Endothelial cell of umbilical vein (primary cell): ENCODE measurements at places on chromosomes 1 and 21.

- DNase-seq, result no peak
Observed at GRCh38 chr1:162740755-162741154, 49.7 kb upstream of the HSD17B7 start.

- no peak for DNase-seq
Observed at GRCh38 chr1:51750729-51751128, 127.8 kb downstream of the NRDC start.

DNA sequence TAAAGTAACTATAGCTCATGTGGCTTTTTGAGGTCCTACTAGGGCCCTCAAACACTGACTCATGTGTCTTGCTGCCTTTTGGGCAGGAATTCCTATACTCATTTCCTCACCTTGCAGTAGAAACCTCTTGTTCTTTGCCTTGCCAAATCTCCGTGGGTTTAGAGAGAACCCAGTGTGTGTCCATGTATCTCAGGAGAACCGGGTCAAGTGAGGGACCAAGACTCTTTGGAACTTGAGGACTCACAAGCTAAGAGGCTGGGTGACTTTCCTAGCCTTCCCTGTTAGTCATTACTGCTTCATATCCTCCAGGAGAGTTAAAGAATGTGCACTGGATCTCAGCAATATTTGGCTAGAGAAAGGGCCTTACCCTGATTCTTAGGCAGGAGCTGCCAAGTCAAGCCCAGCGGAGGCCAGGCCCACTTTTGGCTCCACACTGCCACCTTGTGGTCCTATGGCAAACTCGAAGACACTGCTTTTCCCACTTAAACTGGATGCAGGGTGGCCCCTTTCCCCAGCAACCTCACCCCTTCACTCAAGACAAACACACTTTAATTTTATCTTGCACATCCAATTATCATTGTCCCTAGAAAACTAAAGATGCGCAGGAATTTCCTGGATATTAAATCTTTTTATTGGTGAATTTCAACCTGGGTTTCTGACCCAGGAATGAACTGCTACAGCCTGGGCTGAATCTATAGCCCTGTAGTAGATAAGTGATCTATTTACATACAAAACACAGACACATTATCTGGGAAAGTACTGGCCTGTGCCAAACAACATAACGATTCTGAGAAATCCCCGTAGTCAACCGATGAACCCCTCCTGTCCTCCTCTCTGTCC, 10.6 kb downstream of the AVPR1B start:
- peak; percentile 85 for DNase-seq

DNA sequence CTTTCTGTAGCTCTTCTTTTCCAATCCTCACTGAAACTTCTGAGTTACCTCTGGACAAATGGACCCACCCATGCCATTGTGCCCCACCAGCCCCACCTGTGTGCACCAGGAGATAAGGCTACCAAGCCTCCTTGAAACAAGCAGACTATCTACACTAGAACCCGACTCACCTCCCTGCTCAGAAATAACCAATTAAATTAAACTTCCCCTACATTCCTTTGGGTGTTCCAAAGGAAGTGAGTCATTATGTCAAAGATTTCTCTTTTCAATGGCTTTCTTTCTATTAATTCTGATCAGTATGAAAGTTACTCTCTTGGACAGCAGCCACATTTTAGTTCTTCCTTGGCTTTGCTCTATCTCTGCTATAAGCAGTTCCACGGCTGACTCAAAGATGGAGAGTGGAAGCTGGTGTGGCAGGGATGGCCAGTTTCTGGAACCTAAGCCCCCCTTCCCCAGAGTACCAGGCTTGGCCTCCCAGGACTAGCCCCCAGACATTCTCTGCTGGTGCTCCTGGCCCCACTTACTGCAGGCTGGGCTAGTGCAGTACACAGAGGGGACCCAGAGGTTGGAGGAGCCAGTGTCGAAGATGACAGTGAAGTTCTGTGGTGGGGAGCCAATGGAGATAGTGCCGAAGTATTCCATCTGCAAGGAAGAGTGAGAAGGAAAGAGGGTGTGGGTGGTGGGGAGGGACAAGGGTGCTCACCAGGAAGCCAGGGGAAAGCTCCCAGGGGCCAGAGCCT, 1.9 kb downstream of the CTSE start:
- DNase-seq, result peak; percentile 44

- DNase-seq, result no peak
Observed at GRCh38 chr1:32937061-32937460, 27.5 kb downstream of the RNF19B start.

GRCh38 chr1:151146072-151146411, 389 bp downstream of the SEMA6C start:
- DNase-seq, result peak; percentile 29

DNA sequence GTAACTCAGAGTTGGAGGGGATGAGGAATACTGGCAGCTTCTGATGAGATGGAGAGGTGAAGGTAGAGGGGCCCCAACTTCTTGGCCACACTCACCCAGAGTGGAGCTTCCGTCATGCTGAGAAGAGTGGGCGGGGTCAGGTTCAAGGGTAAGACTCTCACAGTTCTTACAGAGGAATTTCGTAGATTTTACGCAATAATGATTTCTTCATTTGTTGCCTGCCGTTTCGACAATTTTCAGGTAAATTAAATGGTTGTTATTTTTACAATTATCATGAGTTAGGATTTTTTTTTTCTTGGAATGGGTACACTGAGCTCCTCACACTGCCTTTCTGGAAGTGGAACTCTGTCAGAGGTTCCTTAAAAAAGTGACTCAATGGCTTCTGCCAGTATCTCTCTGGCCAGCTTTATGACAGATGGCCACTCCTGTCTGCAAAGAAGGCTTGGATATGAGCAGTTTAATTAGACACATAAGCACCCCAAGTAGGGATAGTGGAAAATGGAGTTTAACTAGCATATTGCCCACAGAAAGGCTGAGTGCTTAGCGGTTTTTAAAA, 13.8 kb upstream of the NLRP3 start:
- DNase-seq, result no peak

GRCh38 chr1:156712626-156713025, 7.2 kb upstream of the CRABP2 start:
- no peak for DNase-seq

DNA sequence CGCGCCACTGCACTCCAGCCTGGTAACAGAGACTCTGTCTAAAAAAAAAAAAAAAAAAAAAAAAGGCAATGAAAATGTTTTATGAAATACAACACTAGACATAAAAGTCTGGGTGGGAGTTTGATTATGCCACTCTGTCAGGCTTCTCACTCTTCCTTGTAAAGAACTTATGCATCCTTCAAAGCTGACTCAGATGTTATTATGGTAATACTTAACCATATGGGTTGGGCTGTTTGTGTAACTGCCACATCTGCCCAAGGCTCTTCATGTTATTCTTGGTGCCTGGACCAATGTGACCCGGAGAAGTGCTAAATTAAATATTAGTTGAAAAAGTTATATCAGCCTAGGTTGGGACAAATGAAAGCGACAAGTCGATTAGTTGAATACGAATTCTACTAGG, 23.8 kb downstream of the FAM89A start:
- no peak for DNase-seq

GRCh38 chr1:104248385-104248784, 498.7 kb downstream of the AMY1C start:
- DNase-seq, result no peak

GRCh38 chr1:204405988-204406387, 5.6 kb downstream of the PPP1R15B start:
- no peak for DNase-seq

DNA sequence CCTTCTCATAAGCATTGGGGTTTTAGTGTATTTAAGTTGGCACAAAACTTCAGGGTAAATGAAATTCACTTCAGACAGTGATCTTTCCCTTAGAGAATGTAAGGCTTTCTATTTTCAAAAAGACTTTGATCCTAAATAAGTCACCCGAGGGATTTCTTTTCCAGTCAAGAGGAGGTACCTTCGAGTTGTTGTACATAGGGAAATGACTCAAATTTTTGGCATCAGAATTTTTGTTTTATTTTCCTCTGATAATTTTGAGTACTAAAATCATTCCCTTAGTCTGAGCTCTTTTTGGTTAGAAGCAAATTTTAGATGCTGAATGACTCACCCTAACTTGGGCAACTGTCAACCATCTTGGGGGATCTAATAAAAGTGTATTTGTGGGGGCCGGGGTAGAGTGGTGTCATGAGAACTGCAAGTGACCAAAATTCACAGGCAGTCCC, 193.9 kb downstream of the DHRS3 start:
- DNase-seq, result peak; percentile 58

DNA sequence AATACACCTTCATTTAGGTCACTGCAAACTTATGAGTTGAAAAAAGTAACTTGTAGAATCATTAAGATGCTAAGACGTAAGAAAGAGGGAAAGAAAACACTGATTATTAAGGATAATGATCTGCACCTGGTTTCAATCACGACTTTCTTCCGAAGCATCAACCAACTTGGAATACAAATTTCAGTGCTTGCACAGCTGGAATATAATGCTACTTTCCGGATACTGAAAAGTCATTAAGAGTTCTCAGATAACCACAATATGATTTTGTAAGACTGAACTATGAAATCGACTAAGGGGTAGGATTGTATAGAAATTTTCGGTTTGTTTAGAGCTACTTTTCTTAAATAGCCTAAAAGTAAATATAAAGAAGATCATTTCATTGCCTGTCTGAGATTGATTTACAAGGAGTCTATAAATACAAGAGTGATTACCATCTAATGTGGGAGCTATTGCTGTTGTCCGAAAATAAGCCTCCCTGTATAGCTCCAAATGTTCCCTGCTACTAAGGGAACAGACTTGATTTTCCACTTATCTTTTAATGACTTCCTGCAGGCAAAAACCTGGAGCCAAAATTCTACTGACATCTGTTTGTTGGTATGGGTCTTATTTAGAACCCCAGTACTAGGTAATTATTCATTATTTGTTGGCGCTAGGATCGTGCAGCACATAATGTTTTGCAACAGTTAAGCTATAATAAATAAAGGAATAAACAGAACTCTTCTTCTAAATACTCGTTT, 673.3 kb downstream of the KCNT2 start:
- DNase-seq, result no peak

GRCh38 chr1:226737819-226738420, 1.2 kb downstream of the ITPKB start:
- DNase-seq, result peak; percentile 59

GRCh38 chr1:33643216-33643615, 170.8 kb downstream of the ZSCAN20 start:
- DNase-seq, result no peak

DNA sequence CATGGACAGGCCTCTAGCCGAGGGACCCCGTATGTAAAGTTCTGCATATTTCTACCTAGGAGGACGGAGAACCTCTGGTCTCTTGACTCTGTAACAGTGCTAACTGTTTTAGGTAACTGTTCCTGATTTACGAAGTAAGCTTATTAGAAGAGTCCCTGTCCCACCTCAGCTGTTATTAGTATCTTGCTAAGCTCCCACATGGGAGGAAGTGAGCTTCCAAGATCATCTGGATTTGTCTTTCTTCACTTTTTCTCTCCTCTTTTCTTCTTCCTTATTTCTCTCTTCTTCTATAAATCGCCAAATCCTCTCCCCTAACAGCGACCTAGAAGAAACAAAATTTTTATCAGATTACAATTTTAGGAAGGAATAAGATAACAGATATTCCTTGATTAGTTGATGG, 4.4 kb downstream of the CD53 start:
- DNase-seq, result no peak
